ENCODE measurements at places on chromosomes 11 and 22.
A peak's percentile ranks its signal among the peaks of the same experiment; 100 is the strongest.

DNA sequence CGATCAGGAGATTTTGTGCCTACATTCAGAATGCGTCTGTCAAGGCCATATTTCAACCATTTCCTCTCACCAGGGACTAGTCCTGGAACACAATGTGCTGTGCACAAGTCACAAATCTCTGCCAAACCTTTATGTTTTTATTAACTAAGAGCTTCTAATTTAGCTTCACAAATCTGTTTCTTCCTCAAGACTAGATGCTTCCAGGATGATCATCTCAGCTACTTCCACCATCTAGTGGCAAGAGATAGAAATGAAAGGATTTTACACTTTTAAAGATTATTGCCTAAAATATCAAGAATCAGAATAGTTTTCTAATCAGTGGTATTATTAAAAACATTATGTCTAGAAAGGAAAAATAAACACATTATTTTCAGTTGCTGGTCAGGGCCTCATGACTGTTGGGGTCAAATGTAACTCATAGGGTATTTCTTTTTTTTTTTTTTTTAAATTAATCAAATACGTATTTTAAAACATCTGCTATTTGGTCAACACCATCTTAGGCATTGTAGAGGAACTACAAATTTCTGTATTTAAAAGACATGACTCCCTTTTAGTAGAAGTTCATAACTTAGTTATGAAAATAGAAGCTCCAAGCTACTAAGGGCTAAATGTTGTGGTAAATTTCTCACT, 1102.6 kb downstream of the DLG2 start:
- DNase-seq = peak; percentile 13

DNA sequence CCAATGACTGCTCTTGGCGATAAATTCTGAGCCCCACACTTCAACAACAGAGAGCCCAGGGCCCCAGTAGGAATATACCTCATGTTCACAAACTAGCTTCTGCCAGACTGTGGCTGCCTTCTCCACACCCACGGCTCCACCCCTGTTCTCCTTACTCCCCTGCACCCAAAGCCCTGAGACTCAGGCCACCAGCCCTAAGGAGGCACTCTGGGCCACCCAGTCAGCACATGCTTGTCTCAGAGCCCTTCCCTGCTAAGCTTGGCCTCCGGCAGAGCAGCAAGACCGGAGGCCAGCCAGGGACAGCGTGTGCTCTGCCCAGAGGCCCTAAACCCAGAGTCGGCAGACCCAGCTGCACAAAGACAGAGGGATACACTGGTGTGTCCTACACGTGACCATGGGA, 27.9 kb downstream of the SPATA19 start:
- DNase-seq = no peak

DNA sequence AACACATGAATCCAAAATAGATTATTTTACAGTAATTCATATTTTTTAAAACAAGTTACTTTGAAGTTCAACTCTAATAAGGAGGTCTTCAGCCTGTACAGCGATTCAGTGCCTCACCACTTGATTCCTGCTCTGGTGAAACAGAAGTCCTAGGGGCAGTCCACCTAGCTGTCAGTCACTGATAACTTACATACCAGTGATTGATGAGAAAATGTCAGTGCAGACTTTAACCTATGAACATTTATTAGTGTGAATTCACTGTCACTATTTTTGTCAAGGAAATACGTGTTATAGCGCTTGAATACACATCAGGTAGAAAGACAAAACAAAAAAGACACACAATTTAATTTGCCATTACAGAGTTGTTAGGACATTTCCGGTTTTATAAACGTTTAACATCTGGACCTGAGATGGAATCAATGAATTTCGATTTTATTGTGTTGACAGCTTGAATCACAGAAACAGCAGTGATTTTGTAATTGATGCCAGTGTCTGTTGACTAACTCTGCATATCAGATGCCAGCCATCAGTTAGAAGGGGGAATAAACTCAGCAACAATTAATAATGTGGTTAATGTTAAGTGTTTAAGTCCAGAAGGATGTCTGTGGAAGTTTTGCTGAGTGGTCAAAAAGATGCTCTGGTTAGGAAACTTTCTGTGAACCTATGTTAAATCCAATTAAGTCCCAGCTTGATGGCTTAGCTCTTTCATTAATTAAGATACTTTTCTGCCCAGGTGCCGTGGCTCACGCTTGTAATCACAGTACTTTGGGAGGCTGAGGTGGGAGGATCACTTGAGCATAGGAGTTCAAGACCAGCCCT, 34.5 kb downstream of the ELF5 start:
- no peak for DNase-seq

- DNase-seq = peak; percentile 84
Observed at GRCh38 chr11:113419454-113420003, 31.9 kb downstream of the ANKK1 start.

- peak; percentile 88 for DNase-seq
Observed at GRCh38 chr22:43540529-43540923, 128.7 kb downstream of the MPPED1 start.

DNA sequence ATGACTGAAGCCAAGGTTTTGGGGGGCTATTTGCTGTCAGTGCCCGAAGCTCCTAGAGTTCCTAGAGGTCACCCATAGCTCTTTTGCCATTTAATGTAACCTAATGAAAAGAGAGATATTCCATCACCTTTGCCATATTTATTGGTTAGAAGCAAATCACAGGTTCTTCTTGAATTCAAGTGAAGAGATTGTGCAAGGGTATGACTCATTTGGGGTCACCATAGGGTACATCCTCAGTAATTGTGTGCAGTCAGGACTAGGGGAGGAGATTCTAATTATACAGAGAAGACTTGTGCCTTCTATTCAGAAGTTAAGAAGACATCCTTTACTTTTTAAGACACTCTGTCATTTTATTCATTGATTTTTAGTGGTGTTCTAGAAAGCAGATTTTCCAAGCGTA, 6.9 kb upstream of the PRAME start:
- no peak for DNase-seq

DNA sequence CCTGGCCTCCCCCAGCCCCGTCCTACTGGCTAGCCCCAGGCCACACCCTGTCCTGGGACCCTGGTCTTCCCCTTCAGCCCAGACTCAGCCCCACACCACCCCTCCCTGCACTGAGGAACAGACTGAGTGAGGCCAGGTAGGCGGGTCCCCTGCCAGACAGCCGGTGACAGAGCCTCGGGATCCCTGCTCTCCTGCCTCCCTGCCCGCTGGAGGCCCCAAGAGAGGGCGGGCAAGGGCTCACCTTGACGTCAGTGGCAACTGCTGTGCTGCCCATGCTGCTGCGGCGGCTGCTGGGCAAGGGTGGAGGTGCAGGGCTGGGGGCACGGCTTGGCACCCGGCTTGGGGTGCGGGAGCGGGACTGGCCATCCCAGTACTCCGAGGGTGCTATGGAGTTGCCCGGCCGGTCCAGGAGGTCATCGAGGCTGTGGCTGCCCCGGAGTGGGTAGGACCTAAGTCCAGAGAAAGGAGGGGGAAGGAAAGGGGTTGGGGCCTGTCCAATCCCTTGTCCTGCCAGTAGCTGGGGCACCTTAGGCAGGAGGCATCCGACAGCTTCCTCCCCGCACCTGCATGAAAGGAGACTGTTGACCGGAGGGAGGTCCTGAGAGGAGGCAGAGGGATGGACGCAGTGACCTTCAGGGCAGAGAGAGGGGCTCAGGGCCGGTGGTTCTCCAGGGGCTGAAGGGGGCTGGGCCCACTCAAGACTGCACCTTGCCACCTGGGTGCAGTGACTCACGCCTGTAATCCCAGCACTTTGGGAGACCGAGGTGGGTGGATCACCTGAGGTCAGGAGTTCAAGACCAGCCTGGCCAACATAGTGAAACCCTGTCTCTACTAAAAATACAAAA, 2.2 kb upstream of the SLC16A8 start:
- no peak for DNase-seq

GRCh38 chr22:24420072-24420976, 7.1 kb upstream of the ADORA2A start:
- DNase-seq = peak; percentile 82

DNA sequence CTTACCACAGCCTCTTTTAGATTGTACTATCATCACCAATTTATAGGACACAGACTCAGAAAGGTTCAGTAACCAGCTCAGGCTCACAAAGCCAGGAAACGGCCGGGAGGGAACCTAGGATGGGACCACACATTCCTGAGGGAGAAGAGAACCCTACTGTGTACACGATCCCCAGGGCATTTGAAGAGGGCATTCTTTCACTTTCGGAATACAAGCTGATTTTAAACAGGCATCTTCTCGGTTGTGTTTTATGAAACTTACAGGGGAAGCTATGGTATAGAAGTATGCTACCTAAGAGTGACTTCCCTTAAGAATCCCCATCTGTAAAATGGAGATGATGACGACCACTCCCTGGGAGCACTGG, 19.0 kb downstream of the SMCO4 start:
- DNase-seq = no peak

DNA sequence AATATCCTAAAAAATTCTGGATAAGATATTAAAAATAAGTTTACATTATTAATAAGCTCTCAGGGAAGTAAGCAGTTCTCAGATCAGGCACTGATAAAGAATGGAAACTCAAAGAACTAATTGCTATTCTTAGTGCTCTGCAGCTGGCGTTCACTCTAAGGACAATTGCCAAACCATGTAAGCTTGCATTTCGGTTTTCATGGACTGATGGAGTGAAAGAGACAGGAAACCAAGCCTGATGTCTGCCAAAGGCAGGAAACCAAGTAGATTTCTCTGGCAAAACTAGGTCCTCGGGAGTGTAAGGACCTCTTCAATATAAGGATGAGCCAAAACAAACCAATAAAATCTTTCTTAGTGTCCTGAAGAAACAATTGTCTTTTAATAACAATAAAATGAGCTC, 355.2 kb downstream of the RAB38 start:
- DNase-seq = no peak
